ENCODE measurements at places on chromosomes 11 and 22.

DNA sequence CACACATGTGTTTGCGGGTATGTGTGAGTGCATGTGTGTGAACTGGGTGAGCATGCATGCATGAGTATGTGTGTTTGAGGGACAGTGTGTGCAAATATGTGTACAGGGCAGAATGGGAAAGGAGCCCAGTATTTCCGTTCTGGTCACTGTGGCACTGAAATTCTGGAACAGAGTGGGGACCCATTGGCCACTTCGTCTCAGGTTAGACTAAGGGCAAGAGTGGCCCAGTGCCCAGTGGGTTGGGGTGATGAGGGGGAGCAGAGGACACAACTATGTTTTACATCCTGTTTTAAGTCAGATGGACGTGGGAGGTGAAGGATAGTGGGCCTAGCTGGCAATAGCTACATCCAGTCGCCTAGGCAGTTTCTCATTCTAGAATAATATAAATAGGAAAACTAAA is 438.5 kb downstream of the DYNC2H1 start:
- no peak for DNase-seq

DNA sequence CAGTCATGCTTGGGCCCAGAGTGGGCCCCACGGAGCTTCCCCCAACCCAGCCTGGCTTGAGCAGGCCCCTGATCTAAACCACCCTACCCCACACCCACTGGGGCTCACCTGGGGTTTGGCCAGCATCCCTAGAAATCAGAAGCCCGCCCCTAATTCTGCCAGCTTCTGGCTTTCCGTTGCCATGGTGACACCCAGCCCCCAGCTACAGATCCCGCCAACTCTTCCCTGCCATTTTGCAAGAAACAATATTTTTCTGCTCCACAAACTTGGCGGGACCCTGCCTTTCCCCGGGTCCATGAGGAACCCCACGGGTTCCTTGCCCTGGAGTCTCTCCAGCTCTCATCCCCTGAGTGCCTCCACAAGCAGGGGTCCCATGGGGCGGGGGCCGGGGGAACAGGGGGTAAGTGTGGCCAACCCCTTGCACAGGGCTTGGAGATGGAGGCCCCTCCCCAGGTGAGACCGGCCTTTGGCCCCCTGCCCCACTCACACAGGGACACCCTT is 90.0 kb downstream of the CDKN1C start:
- DNase-seq = no peak

DNA sequence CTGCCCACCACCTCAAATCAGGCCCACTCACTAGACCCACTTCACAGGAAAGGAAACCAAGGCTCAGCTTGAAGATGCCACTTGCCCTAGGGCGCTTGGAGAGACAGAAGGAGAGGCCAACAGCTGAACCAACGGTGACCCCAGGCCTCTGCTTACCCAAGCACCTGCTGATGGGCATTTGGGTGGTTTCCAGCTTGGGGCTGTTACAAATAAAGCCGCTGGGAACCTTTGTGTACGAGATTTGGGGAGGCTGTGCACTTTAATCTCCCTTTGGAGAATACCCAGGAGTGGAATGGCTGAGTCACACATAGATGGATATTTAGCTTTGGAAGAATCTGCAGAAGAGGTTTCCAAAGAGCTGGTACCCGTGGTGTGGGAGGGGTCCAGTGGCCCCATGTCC is 50.9 kb upstream of the LINC01488 start:
- no peak for DNase-seq

DNA sequence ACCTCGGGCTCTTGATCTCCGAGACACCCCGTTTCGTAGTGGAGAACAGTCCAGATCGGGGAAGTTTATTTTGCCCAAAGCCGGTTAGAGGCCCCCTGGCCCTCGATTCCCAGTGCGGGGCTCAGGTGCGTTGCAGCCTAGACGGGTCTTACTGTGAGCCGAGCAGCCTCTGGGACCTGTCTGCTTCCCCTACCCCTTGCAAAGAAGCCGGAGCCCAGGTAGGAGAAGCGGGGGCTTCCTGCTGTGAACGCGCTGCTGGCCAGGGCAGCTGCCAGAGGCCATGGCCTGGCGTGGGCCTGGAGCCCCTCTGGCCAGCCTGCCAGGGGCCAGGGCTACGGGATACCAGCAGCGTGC is 621 bp downstream of the TSPO start:
- DNase-seq = no peak

DNA sequence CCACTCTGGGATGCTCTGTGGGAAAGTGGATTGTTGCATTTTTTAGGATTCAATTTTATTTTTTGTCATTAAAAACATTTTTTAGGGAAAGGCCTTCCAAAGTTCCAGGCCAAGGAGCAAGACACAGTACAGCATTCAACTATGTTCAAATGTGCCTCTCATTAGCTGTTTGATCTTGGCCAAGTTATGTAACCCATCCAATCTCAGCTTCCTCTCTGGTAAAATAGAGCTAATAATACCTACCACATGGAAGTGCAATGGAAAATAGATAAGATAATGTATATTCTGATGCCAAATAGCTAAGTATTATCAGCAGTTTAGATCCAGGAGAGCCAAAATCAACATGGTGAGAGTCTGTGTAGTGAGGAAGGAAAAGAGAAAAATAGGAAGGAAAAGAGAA is 220.3 kb upstream of the SESN3 start:
- no peak for DNase-seq

DNA sequence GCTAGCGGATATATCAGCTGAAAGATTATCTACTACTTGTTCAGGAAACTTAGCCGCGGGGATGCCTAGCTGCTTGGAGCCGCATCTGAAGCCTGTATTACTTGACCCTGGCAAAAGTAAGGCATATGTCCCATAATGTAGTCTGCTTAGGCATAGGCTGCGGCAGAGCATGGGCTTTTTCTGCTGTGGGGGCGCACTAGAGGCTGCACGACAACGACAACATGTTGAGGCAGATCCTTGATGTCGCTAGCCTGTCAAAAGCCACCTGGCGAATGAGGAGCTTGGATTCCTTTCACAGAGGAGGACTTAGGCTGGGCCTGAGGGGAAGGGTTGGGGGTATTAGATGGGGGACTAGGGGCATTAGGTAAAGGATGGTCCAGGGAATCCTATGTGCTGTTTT is 1.1 kb upstream of the OR52N2 start:
- no peak for DNase-seq

DNA sequence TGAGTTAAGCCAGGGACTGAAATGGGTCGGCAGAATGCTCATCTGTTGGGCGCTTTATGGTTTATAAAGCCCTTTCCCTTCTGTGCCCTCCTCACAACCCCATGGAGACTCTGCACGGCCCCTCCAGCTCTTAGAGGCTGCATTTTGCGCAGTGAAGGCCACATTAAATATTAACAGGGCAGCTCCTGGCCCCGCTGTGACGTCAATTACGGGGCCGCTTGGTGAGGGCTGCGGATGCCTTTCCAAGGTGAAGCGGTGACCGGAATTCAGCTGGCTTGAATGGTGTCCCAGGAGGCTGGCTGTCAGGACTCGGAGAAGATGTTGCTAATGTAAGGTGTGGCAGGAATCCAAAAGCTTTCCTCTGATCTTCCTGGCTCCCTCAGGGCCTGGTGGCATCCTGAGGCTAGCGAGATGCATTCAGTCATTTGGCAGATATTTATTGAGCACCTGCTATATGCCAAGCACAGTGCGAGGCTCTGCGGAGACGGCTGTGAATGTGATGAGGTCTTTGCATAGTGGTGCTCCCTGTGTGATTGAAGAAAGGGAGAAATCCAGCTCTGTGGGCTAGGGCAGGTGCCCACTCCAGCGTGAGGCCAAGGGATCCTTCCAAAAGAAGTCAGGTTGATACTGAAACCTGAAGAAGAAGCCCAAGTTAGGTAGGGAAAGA is 10.4 kb upstream of the YWHAH start:
- DNase-seq = no peak

DNA sequence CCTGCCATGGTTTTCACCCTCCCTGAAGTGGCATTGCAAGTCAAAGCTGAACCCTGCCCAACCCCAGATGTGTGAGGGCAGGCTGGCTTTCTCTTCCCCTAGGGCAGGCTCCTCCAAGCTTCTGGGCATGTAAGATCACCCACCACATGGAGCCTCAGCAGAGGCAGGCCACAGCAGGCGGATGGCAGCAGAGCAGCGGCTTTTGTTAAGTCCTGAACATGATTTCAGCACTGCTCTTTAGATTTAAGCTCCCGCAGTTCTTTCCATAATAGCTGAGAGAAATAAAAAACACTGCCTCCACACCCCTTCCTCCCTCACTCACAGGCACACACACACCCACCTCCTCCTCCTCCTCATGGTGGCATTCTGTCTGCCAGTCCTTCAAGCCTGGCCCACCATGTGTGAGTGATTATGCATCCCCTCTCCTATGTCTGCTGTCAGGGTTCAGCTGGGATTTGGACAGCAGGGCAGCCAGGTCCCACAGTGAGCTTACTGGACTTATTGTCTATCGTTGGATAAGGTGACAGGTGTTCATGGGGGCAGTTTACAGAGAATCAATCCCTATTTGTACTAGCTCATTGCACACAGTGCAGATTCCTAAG is 5.0 kb upstream of the NTM start:
- DNase-seq = no peak

GRCh38 chr11:33713151-33713855 is 12.7 kb upstream of the C11orf91 start:
- no peak for DNase-seq

DNA sequence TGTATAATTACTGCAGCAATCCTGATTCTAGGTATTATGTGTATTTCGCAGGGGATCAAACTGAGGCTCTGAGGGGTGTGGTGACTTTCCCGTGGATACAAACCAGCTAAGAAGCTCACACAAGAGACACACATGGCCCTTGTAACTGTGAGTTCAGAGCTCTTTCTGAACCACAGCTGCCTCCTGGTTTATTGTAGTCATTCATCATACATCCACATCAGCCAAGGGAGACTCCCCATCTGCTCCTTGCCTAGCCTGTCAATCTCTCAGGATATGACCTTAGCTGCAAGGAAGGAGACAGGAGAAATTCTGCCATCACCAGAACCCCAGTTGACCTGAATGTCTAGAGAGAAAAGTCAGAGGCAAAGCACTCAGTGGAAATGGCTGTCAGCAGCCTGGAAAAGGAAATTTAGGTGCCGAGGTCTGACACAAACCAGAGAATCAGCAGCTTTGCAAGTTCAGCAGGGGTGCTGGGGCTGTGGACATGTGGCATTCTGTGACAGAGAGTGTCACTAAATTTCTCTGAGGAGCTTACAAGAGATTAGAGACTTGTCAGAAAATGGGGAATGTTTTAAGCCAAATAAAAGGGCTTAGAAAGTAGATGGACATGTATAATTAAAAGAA is 209.5 kb downstream of the AASDHPPT start:
- no peak for DNase-seq

- no peak for DNase-seq
These were observed 53.1 kb upstream of the GRK2 start for GRCh38 chr11:67213178-67213621.

DNA sequence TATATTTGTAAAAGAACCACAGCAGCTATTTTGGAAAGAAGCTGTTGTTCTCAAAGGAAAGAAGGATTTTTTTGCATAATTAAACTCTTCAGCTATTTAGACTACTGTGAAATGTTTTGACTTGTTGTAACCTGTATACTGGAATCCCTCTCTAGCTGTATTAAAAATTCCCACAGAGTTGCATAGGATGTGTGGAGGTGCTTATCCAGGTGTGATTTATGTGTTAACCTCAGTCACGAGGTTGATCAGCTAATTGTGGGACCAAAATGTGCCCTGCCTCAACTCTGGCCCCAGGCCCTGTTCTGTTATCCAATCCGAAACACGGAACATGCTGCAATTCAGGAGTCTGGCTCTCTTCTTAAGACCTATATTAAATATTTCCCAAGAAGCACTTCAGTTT is 70.1 kb downstream of the LIF start:
- DNase-seq = no peak

GRCh38 chr22:35377735-35378134 is 3.2 kb upstream of the HMOX1 start:
- DNase-seq = no peak

DNA sequence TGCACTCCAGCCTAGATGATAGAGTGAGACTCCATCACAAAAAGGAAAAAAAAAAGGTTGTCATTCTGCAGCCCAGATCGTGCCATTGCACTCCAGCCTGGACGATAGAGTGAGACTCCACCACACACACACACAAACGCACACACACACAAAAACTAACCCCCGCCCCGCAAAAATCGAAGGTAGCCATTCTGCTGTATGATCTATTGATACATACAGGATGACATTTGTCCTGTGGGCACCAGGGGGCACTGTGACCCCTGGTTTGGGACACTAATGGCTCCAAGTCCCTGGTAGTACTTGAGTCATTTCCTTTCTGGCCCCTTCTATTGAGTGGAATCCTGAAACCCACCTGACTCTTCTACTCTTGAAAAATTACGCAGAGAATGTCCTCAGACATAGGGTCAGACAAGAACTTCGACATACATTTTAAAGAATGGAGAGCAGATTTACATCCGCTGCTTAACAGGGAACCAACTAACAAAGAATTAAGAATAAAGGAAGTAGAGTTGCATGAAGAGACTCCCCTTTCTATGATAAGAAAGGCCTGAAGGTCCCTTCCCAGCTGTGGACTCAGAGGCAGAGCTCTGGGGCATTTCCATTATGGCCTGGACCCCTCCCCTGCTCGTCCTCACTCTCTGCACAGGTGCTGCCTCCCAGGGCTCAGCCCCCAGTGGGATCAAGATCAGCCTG is 35.0 kb upstream of the PRAME start:
- DNase-seq = no peak

- no peak for DNase-seq
These were observed 321.1 kb downstream of the TENM4 start for GRCh38 chr11:79119491-79120284.

DNA sequence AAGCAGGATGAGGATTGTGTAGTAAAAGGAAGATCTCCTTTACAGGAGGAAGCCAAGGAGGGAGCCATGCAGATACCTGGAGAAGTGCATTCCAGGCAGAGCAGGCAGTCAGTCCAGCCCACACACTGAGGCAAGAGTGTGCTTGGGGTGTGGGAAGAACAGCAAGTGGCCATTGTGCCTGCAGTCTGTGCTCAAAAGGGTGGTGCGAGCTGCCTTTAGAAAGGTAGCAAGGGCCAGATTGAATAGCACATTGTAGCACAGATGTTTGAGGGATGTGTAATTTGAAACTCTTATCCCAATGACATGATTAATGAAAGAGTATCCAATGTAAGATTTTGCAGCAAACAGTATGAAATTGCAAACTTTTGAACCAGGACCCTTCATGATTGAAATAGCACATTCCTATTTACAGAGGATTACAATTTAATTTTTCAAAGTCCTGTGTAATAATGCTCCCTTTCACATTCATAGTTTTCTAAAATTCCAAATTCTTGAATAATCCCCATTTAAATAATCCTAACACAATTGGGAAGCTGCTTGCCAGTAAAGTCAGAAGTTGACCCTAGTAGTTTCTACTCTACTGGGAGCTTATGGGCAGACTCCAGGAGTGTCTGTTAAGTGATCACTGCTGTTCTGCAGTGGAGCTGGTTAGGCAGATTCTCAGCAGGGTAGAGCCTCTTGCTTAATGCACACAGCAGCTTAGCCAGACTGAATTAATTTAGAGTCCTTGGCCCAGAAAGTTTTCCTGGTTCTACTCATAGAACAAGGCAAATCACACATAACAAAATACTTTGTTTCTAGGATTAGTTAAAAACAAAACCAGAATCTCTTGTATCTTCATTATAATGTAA is 78.1 kb downstream of the CYB5R2 start:
- DNase-seq = no peak

GRCh38 chr11:69008737-69009440 is 4.2 kb downstream of the MRGPRF start:
- no peak for DNase-seq
